ENCODE measurements at places on chromosomes 11 and 22. TPM values are rescaled to one million over a fixed set of nuclear protein-coding genes. Genes with fewer than 3 reads are reported as not detected.
A peak's percentile ranks its signal among the peaks of the same experiment; 100 is the strongest.

DNA sequence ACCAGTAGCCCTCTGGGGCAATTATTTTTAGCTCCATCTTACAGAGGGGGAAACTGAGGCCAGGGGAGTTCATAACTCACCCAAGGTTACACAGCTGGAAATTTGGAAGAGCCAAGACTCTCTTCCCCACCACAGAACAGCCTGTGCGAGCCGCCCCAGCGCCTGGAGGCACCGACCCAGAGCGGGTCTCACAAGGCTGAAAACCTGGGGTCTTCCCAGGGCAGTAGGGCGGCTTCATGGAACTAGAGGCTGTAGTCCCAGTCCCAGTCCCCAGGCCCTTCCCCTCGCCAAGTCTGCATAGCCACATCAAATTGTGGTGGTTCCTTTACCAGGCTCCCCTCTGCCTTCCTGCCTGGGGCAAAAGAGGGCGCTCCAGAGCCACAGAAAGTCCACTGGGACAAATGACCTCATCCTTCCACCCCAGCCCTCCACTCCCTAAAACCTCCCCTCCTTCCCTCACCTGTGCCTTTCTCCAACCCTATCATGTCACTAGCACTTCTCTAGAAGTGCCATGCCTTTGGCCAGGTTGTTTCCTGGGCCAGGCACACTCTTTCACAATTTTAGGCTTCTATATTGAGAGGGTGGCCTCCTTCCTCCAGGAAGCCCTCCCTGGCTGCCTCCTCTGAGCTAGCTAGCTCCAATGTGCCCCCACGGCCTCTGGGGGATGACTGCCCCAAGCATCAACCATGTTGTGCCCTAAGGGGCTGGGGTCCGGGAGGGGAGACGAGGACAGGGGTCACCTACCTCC lies 15.2 kb upstream of the CDC42EP1 start:
- DNase-seq: peak; percentile 69

DNA sequence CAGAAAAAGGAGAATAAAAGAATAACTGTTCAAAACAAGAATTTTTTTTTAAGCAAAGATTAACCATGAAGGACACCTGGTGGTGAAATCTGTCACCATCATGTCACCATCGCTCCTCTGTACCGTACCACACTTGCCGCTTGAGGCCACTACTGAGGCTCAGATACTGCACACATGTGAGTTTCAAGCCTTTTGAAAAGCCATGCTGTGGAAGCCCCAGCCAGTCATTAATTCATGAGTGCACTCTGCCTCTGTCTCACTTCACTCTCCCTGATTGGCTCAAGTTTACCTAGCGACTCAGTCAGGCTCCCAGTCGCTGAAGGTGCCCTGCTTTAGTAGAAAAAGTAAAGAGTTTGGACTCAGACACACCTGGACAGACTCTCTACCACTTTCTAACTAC lies 6.6 kb upstream of the MS4A12 start:
- peak; percentile 18 for DNase-seq

- no peak for DNase-seq
Measured at GRCh38 chr22:50569896-50570535, 7.3 kb upstream of the SYCE3 start.

DNA sequence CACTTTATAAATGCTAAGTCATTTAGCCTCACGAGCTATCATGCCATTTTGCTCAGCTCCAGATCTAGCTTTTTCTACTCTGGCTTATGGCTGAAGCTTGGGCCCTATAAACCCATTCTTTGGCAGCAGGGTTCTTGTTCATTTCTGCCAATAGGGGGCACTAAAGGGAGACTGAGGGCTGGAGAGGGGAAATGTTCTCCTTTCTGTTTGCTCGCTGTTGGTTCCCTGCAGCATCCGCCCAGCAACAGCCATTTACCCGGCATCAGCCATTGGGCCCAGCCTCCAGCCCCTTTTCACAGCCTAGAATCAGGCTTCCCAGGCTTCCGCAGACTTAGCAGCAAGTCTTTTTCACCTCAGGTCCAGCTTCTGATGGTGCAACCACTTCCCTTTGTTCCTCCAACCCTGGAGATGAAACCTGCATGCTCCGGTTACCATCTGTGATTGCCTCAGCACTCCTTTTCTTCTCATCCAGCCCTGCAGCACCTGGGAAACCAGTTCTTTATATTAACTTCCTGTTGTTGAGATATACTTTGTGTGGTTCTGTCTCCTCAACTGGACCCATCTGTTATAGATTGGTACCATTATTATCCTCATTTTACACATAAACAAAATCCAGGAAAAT lies 4.2 kb upstream of the ME3 start:
- peak; percentile 31 for DNase-seq

The H19 gene
- total RNA-seq: not detected

Measured in activated T-cell treated with anti-CD3 and anti-CD28 coated beads, Interleukin-2, amount 50 U/mL, for 72 hours (primary cell).